ENCODE measurements at places on chromosomes 11 and 22.

DNA sequence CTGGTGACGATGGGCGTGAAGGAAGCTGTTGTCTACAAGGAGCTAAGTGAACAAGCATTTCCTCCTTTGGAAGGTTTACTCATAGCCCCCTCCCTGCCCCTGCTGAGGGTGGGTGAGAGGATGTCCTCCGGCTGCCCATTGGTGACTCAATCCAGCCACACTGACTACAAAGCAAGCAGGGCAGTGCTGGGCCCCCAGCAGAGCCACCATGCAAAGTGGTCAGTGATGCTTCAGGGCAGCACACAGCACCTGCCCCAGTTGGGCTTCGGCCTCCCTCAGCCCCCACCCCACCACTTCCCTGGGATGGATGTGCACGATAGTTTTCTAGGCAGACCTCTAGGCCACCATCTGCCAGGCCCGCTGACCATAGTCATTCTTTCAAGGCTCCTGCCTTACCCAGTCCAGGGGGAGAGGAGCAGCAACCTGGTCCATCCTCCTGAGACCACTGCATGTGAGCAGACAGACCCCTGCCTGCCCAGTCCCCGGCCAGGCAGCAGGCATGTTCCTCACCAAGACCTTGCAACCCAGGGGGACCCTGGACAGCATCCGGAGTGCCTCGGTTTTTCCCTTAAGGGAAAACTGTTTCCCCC, 125.1 kb downstream of the BCR start:
- DNase-seq: no peak

GRCh38 chr22:41524251-41524661, 20.0 kb downstream of the POLR3H start:
- no peak for DNase-seq

DNA sequence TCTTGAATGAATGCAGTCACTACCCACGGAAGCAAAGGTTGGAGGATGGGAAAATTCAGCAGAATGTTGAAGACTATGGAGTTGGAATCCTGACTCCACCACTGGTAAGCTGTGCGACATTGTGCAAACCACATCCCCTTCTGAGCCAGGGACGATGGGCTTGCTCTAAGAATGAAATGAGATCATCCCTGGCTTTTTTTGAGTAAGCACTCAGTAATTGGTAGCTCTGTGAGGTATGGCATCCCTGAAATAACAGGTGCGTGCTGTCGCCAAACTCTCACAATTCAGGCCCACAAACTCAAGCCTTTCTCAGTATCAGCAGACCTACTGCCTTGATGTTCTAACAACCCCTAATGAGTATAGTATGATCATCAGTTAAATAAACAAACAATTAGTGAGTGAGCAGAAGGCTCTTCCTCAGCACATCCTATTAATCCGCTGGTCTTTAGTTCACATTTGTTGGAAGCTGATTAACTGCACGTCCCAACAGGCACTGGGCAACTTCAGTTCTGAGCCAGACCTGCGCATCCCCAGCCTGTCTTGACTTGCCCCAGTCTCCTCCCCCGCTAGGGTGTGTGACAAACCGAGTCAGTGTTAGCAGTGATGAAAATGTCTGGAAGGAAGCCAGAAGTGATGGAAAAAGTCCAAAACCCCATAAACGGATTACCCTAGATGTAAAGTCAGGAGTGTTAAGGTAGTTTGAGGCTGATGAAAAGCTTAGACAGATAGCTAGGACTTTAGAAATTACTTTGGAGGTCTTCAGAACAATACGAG, 235.5 kb downstream of the GRIK4 start:
- DNase-seq: no peak

DNA sequence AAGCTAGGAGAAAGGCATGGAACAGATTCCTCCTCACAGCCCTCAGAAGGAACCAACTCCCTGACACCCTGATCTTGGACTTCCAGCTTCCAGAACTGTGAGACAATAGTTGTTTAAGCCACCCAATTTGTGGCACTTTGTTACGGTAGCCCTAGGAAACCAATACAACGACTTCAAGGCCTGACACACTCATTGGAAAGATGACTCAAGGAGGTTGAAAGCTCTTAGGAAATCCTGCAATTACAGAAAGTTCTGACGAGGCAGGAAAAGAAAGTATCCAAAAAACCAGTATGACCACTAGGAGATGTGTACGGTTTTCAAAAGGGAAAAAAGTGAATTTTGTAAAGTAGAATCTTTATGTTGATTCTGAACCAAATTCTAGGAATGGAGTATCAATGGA, 161.4 kb downstream of the SWAP70 start:
- DNase-seq: no peak

GRCh38 chr11:17934194-17934593, 78.7 kb downstream of the SERGEF start:
- DNase-seq: no peak
